T-helper 1 cell (primary cell): ENCODE measurements at places on chromosomes 3 and 15.

GRCh38 chr15:88018869-88019641, 237.5 kb downstream of the NTRK3 start:
- no peak for DNase-seq

- DNase-seq = no peak
Measured at GRCh38 chr3:16060358-16060852, 114.1 kb upstream of the GALNT15 start.

- no peak for DNase-seq
Measured at GRCh38 chr3:58144478-58145325, 66.1 kb downstream of the DNASE1L3 start.

- DNase-seq = no peak
Measured at GRCh38 chr15:84946772-84947489, 34.7 kb upstream of the PDE8A start.

DNA sequence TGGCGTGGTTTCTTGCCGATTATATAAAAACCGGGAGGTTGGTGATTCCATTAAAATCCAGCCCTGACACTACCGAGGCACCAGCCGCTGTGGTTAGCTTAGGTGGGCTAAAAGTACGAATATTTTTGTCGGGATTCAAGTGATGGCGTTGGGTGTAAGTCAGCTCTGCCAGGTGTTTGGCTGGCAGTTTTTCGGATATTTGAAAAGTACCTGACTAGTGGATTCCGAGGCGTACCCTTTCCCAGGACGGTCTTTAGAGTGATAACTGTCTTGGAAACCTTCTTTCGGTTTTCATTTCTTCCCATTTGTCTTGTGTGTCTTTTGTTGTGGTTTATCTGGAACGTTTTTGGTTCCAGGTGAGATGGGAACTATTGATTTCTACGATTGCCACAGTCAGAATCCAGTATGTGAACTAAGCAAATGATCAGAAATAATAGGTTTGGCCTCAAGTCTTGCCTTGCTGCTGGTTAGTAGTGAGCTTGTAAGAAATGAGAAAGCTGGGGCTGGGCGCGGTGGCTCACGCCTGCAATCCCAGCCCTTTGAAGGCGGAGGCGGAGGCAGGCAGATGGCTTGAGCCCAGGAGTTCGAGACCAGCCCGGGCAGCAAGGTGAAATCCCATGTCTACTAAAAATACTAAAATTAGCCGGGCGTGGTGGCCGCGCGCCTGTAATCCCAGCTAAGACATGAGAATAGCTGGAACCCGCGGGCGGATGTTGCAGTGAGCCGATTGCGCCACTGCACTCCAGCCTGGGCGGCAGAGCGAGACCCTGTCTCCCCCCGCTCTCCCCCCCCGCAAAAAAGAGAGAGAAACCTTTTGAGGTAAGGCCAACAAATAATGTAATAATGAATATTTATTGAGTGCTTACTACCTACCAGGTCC, 1.4 kb downstream of the FYTTD1 start:
- no peak for DNase-seq

DNA sequence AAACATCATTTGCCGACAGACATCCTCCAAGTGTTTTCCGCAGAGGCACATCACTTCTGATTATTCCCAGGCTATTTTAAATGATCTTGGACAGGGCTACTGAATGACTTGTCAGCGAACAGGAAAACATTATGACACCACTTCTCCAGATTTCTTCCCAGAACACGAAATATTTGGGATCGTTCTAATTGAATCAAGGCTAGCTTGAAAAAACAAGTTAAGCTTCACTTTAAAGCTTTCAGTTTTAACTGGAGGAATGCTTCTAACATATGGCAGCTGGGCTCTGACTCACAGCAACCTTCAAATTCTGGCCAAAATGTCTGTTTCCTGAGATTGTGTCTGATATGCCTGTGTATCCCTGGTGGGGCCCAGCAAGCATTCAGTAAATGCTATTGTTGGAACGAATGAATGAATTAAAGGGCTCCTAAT, 127.0 kb upstream of the ICE2 start:
- no peak for DNase-seq

DNA sequence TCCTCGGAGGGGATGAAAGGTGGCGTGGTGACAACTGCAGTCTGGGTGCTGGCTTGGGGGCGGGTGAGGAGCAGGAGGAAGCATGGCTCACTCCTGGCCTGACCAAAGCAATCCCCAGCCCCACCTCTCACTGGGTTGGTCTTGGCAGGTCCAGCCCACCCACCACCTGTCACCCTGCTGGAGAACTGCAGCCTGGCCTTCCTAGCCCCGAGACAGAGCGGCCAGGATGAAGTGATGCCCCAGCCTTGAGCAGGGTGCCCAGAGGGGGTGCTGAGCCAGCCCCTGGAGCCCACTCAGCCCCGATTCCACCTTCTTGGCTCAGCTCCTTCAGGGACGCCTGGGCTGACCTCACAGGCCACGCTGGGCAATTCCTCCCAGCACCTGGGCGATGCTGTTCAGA, 89.9 kb downstream of the IQSEC1 start:
- no peak for DNase-seq

DNA sequence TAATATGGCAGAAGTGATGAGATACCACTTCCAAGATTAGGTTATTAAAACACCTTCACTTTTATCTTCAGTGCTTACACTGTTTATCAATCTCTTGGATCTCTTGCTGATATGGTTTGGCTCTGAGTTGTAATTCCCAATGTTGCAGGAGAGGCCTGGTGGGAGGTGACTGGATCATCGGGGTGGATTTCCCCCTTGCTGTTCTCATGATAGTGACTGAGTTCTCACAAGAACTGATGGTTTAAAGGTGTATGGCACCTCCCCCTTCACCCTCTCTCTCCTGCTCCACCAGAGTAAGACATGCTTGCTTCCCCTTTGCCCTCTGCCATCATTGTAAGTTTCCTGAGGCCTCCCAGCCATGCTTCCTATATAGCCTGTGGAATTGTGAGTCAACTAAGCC, 11.8 kb downstream of the GOLIM4 start:
- DNase-seq = no peak

DNA sequence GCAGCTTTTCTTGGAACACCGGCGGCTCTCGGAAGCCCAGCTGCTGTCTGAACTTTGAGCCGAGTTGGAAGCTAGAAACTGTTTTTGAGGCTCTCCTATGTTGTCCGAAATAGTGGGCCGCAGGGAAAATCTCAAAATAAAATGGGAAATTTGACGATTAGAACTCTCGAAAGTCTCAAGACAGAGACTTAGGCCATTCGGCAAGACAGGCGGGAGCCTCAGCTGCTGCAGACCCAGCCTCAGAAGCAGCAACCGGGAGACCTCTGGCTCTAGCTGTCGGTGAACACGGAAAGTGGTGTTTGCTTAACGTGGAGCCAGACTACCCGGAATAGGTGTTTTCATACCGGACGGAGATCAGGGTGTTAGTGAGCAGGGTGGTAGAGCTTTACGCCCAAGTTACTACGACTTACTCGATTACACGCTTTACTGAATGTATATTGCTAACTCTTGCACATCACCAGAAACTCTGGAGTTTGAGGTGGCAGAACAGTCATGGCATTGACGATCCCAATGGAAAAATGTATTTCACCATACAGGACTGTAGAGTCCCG, 357 bp upstream of the MAN2C1 start:
- DNase-seq = no peak

DNA sequence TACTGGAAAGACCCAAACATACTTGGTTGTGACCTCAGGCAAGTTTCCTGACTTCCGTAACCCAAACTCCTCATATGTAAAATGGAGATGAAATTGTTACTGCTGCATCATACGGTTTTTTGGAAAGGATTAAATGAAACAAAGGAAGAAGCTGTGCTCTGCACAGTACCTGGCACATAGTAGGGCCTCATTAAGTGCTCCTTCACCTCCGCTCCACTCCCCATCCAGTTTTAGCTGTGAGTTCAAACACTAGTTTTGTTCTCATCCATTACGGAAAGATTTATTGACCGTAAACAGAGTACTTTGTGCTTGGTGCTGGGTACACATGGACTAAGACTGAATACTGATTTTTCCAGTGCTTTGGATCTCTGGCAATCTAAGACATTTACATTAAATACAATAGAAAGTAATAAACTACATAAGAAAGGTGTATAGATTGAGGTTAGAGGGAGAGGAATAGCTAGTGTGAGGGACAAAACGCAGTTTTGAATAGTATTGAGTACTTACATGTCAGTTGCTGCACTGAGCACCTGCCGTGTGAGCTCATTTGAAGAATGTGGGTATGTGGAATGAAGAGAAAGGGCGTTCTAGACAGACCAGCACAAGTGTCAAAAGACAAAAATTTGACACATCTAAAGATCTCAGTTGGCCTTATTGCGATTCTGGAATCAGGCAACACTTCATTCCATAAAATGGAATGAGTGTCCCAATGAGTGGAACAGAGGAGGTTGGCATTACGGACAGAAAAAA, 594 bp upstream of the ICE2 start:
- no peak for DNase-seq

DNA sequence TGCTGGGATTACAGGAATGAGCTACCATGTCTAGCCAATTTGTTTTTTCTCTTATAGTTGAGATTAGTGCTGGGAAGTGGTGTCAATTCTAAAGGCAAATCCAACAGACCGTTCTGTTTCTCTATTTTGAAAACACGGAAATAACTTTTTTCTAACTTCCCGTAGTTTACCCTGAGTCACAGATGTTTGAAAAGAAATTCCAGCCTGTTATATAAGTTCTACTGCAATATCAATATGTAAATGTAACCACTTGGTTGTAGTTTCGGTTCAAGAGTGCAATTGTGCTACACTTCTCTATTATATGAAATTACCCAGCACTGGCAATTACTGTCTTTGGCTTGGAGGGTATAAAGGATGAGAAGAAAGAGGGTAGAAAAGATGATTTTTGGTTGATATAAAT, 22.3 kb upstream of the GNB4 start:
- DNase-seq = no peak

DNA sequence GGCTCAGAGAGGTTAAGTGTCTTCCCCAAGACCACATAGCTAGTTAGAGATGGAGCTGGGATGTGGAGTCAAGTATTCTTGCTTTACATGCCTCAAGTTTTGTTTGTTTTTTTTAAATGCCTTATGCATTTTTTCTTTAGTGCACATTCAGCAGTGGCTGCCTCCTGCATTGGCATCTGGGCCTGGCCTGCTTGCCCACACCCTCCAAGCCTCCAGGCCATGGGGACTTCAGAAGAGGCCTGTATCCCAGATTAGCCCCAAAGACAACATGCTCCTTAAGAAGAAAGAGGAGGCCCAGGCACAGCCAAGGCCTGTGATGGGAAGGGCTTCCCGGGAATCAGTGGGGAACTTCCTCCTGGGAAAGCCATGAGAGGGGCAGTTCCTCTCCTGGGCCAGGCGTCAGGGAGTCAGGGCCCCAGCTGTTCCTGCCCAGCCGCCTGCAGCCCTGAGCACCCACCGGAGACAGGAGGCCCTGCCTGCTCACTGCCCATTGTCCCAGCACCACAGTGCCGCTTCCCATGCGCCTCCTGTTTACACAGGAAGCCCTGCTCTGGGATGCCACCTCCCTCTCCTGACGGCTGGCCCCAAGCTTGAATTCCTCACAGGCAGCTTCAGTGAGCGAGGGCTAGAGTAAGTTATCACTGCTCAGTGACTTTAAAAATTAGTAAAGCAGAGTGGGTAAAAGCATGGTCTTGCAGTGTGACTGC, 16.0 kb downstream of the FOXL2NB start:
- DNase-seq = no peak

GRCh38 chr3:133169331-133170068, 131.3 kb downstream of the TMEM108 start:
- no peak for DNase-seq

DNA sequence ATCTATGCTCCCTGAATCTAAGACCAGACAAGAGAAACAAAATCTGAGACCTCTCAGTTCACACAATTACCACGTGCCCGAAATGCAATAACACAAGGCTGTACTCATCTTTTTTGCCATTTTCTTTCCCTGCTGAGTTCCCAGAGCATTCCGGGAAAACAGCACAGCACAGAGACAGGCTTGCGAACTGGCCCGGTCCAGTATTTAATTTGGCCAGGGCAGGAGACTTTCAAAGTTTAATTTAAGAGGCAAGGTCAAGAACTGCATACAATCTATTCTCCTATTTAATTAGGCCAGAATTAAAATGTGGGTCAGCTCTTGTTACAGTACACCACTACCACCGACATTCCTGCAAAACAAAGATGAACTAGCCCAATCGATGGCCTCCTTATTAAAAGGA, 87.5 kb upstream of the SNRPA1 start:
- DNase-seq = no peak

GRCh38 chr15:64044300-64045100, 1.8 kb downstream of the DAPK2 start:
- DNase-seq = no peak

- no peak for DNase-seq
Measured at GRCh38 chr3:31433679-31433992, 99.1 kb upstream of the STT3B start.

DNA sequence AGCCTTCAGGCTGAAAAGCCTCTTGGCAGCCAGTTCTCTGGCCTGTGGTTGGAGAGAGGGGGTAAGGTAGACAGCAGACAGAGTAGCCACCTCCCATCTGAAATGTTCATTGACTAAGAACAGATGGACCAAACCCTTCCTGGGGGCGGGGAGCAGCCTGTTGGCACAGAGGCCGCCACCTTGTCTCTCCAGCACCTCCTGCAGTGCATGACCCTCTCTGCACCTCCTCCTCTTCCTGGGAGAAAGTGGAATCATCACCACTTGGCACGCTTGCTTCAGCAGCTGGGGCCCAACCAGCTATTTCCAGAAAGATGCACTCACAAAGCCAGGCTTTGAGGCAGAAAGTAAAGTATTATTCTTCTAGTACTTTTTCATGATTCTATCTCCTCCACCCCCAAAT, 313.4 kb upstream of the CHRM5 start:
- no peak for DNase-seq

DNA sequence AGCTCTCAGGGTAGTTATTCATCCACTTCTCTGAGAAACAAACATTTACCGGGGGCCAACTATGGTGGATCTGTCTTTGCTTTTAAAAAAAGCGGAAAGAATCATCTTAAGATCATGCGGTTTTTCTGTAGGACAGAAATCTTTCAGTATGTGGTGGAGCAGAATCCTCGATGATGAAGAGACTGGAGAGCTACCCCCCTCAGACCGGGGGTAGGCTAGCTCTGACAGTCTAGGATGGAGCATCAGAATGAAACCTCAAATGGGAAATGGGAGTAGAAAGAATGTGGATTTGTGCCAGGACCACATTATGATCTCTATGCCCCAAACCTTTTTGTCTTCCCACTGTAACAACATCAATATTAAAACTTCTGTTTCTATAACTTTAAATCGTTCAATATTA, 30.3 kb downstream of the TPRG1 start:
- DNase-seq = no peak

DNA sequence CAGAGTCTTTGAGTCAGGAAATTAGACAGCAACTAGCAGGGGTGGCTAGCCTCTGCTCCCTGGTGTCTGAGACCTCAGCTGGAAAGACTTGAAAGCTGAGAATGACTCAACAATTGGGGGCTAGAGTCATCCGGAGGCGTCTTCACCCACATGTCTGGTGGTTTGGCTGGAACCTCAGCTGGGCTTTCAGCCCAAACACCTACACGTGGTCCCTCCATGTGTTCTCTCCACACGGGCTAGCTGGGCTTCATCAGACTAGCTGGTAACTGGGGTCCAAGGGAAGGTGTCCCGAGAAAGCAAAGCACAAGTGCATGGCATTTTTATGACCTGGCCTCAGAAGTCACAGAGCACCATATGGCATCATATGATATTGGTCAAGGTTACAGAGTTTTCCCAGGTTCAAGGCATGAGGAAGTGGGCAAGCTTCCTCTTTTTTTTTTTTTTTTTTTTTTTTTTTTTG, 19.9 kb upstream of the ABHD2 start:
- no peak for DNase-seq

GRCh38 chr3:52367891-52368880, 52.1 kb downstream of the DNAH1 start:
- DNase-seq = no peak
